ENCODE measurements at places on chromosomes 7 and 10.

DNA sequence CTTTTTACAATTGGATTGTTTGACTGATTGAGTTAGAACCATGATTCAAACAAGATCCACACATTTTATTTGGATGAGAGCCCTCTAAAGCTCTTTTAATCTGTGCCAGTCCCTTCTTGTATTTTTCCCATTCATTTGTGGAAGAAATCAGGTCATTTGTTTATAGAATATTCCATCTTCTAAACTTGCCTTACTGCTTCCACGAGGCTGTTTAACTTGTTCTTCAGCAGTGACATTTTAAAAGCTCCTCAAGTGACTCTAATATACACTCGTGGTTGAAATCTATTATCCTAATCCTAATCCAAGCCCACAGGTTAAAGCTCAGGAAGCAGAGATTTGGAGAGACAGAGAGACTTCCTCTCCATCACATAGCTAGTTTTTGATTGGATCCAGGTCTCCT lies 155.4 kb upstream of the SVIL start:
- DNase-seq = no peak

GRCh38 chr10:103648636-103649532 lies 155.4 kb downstream of the NEURL1 start:
- no peak for DNase-seq

DNA sequence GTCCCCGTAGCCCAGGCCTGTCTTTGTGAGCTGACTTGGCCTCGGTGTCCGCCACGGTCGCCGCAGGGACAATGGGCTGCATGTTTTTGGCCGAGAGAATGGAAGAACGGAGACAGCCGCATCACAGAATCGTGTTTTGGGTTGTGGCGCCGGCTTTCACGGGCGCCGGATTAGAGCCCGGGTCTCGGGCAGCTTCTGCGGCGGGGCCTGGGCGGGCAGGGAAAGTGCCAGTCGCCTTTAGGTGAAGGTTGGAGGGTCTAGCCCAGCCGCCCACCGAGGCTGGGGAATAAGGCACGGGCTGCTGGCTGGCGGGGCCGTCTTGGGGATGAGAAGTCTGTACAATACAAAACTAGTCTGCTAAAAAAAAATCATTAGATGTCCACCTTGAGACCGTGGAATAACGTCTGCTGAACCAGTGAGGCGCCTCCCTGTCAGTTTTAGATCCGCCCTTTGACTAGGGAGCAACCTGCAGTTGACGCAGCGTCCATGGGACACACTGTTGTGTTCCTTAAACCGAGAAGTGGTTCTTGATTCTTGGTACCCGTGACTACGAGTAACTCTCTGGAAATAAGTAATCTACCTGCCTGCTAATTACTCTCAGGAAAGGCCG lies 577 bp downstream of the DNAJB9 start:
- DNase-seq = no peak

- DNase-seq = no peak
These were observed 217.5 kb downstream of the SDK1 start for GRCh38 chr7:3518546-3518945.

DNA sequence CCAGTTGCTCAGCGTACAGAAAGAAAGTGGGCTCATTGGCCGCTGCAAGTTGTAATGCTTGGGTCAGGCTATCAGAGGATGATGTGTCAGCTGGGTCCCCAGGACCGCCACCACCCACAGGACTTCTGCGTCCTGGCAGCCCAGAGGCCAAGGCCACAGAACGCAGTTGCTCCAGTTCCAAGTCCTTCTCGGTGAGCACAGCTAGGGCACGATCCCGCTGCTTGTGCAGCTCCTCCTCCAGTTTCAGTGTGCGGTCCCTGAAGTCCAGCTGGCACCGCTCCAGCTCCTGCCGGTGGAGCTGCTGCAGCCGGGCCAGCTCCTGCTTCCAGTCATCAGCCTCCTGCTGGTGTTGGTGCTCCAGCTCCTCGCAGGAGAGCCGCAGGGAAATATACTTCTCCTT lies 3.0 kb downstream of the GCC1 start:
- no peak for DNase-seq

GRCh38 chr10:120221873-120222485 lies 235.0 kb upstream of the PLPP4 start:
- no peak for DNase-seq

- no peak for DNase-seq
These were observed 314.8 kb downstream of the POM121L12 start for GRCh38 chr7:53350241-53350640.

GRCh38 chr10:21015851-21016250 lies 118.7 kb upstream of the NEBL start:
- DNase-seq = no peak

- DNase-seq = no peak
These were observed 240.5 kb upstream of the FZD8 start for GRCh38 chr10:35882422-35883150.

DNA sequence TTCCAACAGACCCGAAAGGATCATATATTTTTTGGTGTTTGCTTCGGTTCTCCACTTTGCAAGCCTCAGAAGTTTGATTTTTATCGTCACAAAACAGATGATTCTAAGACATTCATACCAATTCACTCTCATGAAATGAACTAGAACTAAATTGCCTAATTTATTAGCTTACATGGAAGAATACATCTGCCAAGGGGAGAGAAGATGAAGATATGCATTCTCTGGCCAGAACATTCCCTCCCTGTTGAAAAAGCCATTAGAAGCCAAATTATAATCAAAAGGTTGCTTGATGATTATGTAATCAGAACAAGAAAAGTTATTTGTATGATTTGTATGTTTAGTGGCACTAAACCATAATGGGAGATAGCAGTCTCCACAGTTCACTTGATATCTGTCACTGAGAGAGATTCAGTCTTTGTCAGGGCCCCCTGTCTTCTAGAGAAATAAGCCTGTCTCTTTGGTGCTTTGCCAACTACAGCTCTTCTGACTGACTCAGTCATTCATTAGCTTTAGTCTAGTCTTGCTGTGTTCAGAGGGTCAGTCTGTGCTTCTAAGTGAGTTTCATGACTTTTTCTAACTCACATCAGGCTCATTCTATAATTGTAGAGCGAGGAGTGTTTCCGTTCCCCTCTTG lies 95.3 kb upstream of the GNAI1 start:
- DNase-seq = no peak

DNA sequence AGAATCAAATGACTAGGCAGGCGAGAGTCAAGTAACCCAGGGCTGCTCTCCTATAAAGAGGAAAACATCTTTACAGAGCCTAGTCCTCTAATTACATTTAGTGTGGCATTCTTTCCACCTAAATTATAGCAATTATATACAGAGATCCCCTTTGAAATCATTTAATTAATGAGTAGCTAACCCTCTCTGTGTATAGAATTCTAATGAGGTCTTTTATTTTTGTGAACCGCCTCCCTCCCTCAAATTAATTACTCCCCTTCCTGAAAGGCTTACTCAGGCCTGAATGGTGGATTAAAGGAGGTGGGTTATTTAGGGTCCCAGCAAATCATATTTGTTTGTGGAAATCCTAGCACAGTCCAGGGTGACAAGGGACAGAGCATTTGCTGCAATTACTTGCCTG lies 551.8 kb downstream of the SORCS3 start:
- no peak for DNase-seq

GRCh38 chr7:136290351-136290750 lies 313.2 kb upstream of the MTPN start:
- DNase-seq = no peak

GRCh38 chr10:14146025-14146424 lies 184.7 kb downstream of the FRMD4A start:
- no peak for DNase-seq

- DNase-seq = no peak
These were observed 266.0 kb downstream of the GRID1 start for GRCh38 chr10:86100581-86101061.

DNA sequence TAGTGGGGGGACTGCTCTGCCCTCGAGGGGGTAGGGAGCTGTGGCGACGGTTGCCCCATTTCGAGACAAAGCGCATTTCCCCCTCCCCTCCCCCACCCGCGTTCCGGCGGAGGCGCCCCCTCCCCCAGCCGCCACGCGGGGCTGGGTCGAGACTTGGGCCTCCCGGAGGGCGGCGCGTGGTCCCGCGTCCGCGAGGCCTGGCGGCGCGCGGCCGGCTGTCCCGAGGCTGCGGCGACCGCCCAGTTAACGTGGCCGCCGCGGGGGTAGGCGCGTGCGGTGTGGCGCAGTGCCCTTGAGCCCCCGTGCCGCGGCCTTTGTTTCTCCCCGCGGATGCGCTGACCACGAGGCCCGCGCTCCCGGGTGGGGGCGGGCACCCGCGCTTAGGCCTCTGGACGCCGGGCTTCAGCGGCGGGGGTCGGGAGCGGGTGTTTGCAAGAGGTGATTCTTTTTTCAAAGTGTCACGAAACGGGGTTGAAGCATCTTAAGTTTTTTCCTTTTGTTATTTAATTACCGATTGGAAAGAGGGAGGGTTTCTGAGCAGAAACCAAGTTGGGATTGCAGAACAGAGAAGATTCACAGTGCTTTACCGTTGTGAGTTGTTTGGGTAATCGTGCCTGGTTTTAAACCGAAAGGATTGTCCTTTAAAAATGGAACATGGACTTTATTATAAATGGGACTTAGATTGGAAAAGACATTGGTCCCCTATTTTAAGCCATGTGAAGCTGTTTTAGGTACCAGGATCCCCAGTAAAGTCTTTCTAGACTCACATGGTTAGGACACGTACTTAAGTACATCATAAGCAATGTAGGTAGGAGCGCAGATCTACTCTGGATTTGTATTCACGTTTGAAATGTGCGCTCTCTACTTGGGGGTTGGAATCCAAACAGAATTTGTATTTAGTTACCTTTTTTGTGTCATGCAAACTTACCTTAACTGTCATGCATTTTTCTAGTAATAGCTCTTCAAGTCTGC lies 760 bp downstream of the CBX3 start:
- no peak for DNase-seq
